ENCODE measurements at places on chromosomes 3 and 15.
A peak's percentile ranks its signal among the peaks of the same experiment; 100 is the strongest.

DNA sequence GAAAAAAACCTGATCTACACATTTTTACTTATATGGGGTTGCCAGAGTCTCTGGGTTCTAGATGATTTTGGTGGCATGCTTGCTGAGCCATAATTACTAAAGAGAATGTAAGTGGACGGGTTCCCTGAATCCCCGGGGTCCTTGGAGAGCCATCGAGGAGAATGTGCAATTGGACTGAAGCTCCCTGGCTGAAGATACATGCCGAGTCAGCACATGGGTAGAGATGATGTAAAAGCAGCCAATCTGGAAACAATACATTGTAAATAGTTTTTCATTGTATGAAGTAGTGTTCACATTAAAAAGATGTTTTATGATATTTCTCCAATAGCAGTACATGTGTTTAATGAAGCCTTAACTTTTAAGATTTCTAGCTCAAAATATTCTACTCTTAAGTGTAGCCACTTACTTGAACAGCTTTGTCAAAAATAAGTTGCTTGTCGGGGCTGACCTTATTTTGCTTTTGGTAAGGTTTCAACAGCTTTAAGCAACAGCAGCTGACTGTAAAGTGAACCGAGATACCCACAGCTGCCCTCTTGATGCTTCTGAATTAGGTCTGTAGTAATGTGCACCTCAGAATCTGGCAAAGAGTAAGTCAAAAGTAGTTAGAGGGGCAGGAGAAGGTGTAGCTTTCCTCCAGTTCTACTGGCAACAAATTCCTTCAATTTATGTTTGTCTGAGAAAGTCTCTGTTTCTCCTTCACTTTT is 205.7 kb downstream of the PLCL2 start:
- DNase-seq: no peak

- peak; percentile 33 for DNase-seq
Measured at GRCh38 chr15:74768099-74768770, 13.6 kb upstream of the CSK start.

- no peak for DNase-seq
Measured at GRCh38 chr15:32861761-32862160, 144.0 kb downstream of the GREM1 start.

DNA sequence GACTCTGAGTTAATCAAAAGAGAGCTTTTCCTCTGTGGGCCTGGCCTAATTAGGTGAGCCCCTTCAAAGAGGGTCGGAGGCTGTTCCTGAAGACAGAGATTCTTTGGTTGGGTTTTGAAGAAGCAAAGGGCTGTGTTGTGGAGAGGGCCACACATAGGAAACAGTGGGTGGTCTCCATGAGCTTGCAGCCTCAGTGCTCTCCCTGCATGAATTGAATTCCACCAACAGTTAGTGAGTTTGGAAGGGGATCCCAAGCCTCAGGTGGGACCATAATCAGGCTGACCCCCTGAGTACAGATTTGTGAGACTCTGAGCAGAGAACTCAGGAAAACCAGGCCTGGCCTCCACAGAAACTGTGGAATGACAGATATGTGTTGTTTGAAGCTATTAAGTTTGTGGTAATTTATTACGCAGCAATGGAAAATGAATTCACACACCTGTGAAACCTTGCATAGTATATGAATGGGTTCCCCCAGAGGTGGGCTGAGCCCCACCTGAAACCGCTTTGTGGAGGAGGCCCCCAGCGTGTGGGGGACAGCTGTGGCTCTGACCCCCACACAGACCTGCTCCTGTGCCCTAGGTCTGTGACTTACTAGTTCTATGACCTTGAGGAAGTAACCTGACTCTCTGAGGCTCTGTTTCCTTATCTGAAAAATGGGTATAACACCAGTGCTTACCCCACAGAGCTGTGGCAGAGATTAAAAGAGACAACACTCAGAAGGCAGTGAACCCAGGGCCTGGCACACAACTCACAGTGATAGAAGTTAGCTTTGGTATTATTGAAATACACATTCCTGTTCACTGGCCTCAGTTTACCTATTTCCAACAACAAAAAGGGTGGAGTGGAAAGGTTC is 431.3 kb downstream of the FOXP1 start:
- no peak for DNase-seq
